ENCODE measurements at places on chromosomes 7 and 10. TPM values are rescaled to one million over a fixed set of nuclear protein-coding genes. Genes with fewer than 3 reads are reported as not detected.
A peak's percentile ranks its signal among the peaks of the same experiment; 100 is the strongest.

DNA sequence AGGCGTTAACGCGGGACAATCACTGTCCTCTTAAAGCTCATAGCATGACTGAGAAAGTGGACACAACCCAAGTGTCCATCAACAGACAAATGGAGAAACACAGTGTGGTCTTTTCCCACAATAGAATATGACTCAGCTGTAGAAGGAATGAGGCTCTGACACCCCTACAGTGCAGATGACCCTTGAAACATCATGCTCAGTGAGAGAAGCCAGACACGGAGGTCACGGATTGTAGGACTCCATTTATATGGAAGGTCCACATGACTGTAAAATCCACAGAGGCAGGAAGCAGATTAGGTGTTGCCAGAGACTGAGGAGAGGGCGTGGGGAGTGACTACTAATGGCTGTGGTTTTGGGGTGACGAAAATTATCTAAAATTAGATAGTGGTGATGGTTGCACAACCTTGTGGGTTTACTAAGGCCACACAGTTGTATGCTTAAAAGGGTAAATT lies 6.1 kb upstream of the NCAPG2 start:
- no peaks in the 10 kb centered on the region for H3K36me3 ChIP-seq
- no peak overlapping the region for H3K27ac ChIP-seq
- no peak overlapping the region for H3K4me3 ChIP-seq
- DNase-seq = peak; percentile 16
- peaks cover 11% of the 10 kb centered on the region for H3K4me1 ChIP-seq

DNA sequence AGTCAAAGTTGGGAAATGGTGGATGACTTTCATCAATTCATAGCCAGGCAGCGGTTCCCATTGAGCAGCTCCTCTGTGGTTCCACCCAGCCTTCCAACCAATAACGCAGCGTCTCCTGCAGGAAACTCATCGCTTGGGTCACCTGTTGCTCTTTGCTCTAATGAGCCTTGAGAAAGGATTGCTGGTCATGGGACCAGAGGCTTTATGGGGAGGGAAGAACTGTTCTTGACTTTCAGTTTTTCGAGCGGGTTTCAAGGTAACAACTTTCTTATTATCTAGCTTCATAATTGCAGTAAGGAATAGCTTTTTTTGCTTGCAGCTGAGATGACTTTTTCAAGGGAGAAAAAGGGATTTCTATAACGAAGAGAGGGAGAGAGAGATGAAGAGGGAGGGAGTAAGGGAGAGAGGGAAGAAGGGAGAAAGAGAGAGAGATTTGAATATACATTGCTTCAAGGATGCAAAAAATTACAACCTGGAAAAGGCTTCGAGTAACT lies 405 bp upstream of the ENTPD1 start:
- no peaks in the 10 kb centered on the region for H3K36me3 ChIP-seq
- H3K4me1 ChIP-seq = no peaks in the 10 kb centered on the region
- no peak overlapping the region for H3K27ac ChIP-seq

DNA sequence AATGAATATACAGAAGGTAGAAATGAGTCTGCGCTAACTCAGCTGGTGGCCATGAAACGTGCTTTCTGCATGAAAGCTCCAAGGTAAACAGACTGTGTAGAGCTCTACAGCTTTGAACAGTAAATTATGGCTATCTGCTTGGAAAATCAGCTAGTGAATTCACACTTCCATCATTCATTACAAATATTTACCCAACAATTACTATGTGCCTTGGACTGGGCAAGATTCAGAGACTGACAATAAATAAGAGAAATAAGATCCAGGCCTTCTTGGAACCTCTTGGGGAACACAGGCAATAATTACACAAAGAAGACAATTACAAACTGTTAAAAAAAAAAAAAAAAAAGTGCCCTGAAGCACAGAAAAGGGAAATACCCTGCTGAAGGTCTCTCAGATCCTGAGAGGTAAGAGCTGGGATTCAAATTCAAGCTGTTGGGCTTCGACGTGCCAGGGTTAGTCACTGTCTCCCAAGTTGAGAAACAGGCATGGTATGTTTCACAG lies 15.8 kb downstream of the TSPAN12 start:
- H3K4me3 ChIP-seq = no peak overlapping the region
- H3K27me3 ChIP-seq = no peaks in the 10 kb centered on the region
- DNase-seq = no peak

The HOXA1 gene
- total RNA-seq = 0.73 TPM

Measured in CD4-positive, alpha-beta memory T cell (primary cell).